ENCODE measurements at places on chromosomes 2 and 18.

DNA sequence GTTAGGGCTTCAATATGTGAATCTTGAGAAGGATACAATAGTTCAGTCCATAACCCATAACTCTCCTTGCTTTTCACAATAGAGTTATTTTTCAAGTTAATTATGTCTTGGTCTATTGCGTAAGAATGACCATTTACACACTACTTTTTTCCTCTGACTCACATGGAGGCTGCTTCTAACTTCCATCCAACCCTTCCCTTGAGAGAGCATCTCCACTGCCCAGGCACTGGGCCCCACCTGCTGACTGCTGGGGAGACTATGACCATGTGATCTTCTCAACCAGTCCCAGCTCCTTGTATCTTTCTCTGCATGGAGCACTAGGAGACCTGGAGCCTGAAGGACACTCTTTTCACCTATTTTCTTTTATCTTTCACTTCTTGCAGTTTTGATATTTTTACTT is 251.5 kb downstream of the GPD2 start:
- DNase-seq: no peak

GRCh38 chr2:236633219-236633570 is 63.6 kb downstream of the ACKR3 start:
- DNase-seq: no peak

DNA sequence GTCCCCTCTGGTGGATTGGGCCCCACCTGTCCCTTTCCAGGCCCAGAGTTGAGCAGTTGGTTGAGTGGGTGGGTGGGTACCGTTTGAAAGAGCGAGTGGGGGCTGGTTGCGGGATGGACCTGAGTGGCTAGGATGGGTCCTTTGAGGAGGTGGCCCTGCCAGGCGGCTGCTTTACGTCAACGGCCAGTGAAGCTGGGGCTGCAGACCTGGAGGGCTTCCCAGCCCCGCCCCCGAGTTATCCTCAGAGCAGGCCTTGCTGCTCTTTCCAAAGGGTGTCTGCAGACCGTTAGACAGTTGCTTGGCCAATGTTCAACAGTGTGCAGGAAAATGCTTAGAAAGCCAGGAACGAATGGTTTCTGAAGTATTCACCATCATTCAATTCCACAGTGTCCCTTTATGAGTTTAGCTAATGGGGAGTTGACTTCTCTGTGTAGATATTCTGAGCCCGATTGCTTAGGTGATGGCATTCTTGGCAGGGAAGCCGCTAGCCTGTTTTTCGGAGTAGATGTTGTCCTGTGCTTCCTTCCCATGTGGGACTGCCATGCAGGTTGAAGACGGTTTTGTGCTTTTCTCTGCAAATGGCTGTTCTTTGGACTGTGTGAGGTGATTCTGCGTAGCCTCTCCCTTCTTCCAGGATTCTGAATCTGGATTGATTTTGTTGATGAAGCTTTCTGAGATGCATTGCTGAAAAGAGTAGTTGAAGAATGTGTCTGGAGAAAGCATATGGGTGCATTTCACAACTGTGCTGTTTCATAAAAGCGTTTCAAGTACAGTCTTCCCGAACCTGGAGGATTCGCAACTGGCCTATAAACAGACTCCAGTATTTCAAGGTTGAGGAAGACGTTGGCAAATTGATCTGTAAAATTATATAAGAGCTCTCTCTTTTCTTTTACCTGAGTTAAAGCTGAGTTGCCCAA is 45.8 kb downstream of the LDLRAD4 start:
- DNase-seq: no peak

- DNase-seq: no peak
Measured at GRCh38 chr18:48840491-48840877, 110.3 kb downstream of the SMAD7 start.

DNA sequence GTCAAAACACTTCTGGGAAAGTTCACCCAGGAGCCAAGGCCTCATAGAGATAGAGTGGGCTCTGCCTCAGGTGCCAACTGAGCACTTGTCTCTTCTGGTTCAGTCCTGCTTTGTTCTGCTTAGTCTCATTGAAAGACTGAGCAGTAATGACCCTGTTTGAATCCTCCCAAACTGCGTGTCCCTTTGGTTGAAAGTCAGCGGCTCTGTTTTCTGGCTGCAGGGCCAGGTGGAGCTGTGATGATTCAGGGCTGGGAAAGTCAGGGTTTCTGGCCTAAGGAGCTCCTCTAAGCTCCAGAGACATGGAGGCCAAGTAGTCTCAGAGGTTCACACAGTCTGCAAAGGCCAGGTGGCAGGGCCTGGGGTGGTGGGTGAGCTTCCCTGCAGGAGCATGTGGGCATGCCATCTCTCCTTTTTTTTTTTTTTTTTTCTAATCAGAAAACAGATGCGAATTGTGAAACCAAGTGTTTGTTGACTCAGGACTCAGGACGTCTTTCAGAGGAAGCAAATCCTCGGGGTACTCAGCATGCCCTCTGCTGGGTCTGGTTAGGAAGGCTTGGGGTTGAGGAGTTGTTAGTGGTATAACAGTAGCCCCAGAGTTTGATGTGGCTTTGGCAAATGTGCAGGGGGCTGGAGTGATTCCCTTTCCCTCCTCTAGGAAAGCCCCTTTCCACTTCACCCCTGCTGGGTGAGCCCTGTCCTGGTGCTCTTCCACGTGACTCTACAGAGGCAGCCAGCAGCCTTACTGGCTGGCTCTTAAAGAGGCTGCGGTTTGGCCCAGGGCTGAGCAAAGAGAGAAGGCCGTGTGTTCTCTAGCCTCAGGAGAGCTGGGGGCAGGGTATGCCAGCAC is 38.3 kb downstream of the TMEM17 start:
- DNase-seq: no peak

DNA sequence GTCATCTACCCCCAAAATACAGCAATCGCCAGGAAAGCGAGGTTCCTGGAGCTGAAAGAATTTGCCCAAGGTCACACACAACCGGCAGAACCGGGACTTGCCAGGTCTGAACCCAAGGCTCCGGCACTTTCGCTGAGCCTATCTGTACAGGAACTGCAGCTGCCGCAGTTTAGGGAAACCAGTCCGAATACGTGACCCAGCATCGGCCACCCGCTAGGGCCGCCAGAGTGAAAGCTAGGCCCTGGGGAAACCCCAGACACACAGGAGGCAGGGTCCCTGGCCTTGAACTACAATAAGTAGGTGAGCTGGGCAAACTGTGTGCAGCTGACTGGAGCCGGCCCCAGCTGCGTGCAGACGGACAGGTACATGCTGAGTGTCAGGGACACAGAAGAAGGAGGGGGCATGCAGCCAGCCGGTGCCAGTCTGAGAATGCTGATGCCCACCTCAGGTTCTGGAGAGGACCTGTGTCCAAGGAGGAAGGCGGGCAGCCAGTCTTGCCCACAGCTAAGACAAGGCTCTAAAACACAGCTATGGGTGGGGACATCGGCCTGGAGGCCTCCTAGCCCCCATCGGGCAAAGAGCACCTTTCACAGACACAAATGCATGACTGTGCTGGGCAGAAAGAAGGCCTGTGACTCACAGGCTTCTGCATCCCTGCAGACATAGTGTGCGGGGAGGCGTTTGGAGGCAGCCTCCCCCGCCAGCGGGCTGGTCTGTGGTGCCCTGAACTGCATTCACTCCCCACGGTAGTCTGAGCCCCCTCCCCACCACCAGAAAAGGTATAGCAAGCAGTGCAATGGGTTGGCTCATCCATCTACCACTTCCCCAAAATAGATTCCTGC is 107.4 kb upstream of the ID2 start:
- no peak for DNase-seq

- no peak for DNase-seq
Measured at GRCh38 chr18:24051031-24051947, 36.7 kb downstream of the TTC39C start.

DNA sequence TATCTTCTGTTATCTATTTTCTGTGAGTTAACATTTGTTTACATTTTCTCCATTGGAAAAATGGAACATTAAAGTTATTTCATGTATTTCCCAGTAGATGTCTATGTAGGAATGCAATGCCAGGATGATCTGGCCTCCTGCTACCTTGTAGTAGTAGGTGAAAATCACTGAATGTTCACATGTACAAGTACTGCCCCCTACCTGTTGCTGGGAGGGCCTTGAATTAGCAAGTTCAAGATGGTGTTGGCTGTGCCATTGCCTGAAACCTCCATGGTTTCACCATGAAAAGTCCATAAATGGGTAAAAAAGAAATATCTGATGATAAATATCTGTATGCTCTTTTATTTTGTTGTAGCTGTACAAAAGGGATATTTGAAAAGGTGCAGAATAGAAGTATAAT is 30.7 kb downstream of the XRCC5 start:
- no peak for DNase-seq

DNA sequence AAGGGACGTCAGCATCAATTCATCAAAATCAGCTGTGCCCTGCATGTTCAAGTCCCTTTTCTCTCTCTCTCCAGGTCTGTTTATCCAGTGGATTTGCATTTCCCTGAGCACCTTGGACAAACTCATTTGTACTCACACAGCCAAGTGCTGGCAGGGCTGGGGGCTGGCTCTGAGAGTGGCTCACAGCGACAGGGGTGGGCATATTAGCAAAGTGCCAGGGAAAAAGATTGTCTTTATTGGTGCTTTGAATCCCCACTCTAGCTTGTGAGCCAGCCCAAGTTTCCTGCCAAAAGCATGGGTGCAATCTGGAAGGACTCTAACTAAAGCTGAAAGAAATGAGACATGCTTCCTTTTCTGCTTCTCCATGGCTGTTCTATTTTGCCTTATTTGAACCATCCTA is 56.6 kb downstream of the ACOXL start:
- no peak for DNase-seq

DNA sequence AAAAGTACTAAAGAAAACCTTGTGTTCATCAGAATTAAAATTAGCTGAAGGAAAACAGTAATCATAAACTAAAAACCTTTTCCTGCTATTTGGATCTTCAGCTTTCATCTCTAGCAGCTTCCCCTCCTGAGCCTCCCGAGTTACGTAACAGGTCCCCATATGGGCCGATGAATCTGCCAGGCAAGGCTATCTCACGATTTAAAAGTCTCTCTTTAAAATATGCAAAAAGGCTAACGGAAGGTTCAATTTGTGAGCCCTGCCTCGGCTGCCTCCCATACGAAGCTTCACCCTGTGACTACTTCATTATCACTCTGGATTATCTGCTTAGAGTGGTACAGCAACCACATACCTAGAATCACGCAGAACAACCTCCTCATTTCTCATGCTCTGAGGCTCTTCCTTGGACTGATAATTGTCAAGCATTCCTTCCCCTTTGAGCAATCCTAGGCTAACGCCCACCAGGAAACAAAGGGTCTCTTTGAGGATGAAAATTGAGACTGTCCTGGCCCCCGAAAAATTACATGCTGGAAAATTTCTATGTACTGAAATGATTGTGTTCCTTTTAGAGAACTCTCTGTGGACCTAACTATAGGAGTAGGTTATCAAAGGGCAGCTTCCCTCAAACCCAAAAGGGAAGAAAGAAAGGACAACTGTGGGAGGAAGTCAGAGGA is 147.4 kb downstream of the ZEB2 start:
- no peak for DNase-seq

DNA sequence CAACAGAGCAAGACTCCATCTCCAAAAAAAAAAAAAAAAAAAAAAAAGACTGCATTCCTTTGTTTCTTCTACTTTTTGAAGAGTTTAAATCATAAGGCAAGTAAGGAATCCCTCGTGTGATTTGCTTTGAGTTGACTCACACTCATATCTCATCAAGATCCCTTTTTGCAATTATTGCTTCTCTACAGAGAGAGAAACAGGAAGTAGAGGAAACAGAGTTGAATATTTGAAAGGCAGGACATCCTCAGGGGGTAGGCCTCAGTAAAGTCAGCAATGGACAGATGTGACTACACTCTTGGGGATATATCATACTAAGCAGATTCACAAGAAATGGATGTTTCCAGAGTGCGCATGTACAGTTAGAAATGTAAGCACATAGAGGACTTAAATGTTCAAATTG is 11.2 kb upstream of the EFR3B start:
- DNase-seq: no peak

- DNase-seq: no peak
Measured at GRCh38 chr18:60599267-60599666, 226.7 kb upstream of the MC4R start.

- no peak for DNase-seq
Measured at GRCh38 chr18:3147935-3148554, 71.7 kb downstream of the MYOM1 start.

DNA sequence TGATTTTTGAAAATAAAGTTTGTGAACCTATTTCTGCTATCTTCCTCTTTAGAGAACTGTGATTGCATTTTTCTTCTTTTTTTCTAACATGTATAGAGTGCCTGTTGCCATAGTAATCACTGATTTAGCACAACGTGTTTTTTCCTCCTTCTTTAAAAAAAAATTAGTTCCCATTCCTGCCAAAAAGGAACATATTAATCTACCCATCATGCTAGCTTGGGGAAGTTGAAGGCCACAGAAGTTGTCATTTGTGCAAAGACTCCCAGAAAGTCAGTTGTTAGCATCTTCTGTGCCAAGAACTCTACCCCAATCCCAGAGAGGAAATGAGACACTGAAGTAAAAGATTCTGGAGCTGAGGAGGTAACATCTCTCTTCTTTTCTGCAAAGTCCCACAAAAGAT is 57.3 kb downstream of the SLC8A1 start:
- DNase-seq: no peak

- peak; percentile 68 for DNase-seq
Measured at GRCh38 chr2:108621087-108621559, 86.9 kb downstream of the LIMS1 start.

GRCh38 chr2:165238295-165238694 is 919 bp upstream of the SCN2A start:
- DNase-seq: no peak

DNA sequence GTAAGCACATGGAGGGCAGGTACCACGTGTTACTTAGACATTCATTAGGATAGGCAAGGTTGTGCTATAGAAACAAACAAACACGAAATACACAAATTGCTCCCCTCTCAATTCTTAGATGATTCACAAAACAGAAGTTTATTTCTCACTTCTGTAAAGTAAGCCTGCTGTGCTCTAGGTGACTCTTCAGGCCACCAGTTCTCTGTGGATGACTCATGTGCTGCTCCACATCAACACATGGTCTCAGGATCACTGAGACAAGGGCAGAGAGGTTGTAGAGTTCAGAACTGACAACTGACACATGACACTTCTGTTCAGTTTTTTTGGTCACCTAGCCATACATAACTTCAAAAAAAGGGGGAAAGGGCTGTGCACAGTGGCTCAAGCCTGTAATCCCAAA is 70.6 kb downstream of the DAW1 start:
- no peak for DNase-seq

GRCh38 chr2:43368483-43369385 is 142.3 kb upstream of the ZFP36L2 start:
- no peak for DNase-seq

DNA sequence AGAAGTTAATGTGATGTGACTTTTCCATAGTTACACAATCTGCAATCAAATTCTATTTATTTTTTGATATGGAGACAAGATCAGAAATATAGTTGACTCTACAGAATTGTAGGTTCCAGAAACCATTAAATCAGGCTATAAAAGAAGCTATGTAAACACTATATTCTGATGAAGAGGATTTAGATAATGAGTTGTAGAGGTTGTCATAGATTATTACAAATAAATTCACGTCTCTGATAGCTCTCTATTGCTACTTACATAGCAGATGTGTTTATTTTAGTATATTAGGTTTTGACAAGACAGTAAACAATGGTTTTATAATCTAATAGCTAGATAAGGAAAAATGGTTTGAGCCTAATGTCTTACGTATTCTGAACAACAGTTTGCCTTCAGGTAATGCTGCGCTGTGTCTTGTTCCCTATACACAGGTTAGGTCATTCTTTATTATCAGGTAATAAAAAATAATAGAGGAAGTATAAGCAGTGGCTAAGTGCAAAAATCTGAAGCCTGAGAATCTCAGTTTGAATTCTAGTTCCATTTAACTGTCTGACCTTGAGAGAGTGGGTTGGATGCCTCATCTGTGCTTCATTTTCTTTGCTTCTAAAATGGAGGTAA is 93.4 kb downstream of the PPP1R1C start:
- no peak for DNase-seq

- DNase-seq: no peak
Measured at GRCh38 chr2:222862106-222862908, 1.5 kb downstream of the ACSL3 start.

Measured in activated T-helper 9 cell treated with anti-CD3 and anti-CD28 coated beads, Interleukin-2, amount 50 U/mL, for 16 hours (primary cell).